HCT116 (cell line): ENCODE measurements at places on chromosomes 4 and X.

DNA sequence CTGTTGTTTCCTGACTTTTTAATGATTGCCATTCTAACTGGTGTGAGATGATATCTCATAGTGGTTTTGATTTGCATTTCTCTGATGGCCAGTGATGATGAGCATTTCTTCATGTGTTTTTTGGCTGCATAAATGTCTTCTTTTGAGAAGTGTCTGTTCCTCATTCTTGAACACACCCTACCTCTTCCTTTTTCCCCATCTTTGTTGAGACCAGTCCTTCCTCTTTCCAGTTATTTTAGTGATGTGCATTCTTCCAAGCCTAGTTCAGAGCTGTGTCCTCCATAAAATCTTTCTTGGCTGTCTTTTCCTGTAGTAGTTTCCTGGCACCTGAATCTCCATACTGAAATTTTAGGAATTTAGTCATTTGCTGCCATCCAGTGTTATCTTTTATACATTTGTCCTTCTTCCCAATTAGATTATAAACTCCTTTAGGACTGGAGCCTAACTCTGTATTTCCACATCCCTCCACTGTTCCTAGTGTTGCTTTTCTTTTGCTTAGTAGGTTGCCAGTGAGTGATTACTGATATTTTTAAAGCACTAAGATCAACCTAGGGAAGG lies 11.4 kb downstream of the FHIP1A start:
- no peak for DNase-seq

DNA sequence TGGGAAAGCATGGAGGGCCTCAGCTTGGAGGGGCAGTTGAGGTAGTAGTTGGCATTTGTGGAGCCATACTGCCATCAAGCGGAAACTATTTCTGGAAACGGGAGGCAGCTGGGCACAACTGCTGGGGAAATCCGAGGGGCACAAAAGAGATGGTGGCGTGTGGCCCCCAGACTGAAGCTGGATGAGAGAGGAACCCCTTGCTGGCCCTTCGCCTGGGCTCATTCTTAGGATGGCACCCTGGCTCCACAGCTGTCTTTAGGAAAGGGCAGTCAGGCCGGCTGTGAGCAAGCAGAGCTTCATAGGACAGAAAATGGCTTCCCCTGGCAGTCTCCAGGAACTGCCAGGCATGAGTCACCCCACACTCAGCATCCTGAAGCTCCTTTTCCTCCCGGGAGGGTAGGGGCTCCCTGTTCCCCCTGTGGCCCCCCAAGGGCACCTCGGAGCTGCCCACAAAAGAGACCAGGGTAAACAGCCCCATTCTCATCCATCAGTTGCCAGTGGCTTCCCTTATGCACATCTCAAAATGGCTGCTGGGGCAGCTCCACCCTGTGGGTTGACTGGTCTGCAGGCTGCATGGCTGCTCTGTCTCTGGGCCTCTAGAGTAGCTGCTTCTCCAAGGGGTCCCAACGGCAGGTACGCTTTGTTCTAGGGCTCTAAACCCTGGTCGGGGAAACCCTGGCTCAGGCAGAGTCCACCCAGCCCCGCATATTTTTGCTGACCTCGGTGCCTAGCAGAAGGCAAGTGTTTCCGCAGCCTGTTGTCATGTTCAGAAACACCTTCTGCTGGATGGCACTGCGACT lies 64.7 kb downstream of the NBDY start:
- no peak for DNase-seq

DNA sequence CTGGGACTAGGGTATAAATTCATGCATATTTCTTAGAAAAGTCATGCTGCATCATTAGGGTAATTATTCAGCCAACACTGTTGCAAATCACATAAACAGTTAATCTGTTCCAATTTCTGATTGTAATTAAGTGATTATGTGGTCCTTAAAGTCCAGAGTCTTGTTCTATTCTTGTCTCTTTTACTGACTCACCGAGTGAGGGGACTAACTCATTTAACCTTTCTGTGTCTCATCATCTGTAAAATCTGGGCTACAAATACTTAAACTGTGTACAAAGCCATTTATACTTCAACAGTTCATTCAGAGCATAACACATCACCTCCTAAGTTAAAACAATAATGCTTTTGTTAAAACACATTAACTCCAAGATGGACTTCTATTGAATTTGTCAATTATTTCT lies 65.4 kb upstream of the KLHL13 start:
- no peak for DNase-seq

- DNase-seq: no peak
Observed at GRCh38 chrX:12989461-12989860, 14.6 kb downstream of the TMSB4X start.

GRCh38 chr4:126267689-126268088 lies 952.9 kb downstream of the FAT4 start:
- no peak for DNase-seq
